Activated CD4-positive, CD25-positive, alpha-beta regulatory T cell treated with anti-CD3 and anti-CD28 coated beads, Interleukin-2, amount 50 U/mL, for 72 hours (primary cell): ENCODE measurements at places on chromosomes 7 and 10.
A peak's percentile ranks its signal among the peaks of the same experiment; 100 is the strongest.

DNA sequence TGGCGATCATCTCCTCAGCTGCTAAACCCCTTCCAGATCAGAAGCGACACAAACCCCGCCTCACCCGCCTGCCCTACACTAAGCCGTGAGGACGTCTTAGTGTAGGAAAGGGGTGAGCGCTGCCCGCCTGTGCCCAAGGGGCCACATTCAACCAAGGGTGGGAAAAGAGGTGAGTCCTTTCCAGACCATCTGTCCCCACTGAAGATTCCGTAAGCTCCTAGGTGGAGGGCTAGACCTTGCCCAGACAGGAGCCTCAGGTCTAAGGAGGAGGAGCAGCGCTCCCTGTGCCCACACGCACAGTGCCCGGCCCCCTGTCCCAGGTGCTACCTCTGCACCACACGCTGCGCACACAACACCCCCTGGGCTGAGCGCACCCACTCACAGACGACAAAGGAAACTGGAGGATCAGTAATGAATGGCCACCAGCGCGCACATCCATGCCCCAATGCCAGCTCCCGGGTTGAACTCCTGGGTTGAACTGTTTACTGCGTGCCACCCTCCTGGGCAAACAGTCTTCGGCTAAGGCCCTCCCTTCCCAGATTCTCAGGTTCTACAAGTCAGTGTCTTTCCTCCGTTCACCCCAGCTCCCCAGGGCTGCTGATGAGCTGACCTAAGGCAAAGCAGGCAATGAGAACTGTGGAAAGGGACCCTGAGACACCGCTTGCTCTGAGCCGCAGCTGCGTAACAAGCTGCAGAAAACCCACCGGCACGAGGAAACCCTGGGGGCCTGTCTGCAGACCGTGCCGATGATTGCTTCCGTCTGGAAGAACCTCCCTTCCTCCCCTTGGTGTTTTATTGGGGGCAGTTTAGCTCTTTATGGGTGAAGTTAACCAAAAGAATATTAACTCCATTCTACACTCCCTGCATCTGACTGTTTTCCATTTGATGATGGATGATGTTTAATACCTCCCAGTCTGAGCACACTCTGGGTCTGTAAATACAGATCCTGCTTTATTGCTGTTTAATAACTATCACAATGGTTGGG lies 185.9 kb downstream of the MAD1L1 start:
- peak; percentile 18 for DNase-seq

DNA sequence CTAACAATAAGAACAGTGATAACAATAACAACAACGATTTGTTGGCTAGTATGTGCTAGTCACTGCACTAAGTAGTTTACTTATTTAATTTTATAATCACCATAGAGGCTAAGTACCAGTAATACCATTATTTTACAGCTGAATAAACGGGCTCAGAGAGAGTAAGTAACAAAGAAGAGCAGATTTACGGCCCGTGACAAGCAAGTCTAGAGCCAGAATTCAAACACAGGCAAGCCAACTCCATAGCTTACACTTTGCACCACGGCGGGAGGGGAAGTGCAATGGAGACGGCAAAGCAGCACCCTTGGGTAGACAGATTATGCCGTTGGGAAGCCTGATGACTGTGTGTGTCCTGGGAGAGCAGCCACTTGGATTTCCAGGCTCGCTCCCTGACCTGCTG lies 1.2 kb upstream of the OR6V1 start:
- DNase-seq, result no peak

DNA sequence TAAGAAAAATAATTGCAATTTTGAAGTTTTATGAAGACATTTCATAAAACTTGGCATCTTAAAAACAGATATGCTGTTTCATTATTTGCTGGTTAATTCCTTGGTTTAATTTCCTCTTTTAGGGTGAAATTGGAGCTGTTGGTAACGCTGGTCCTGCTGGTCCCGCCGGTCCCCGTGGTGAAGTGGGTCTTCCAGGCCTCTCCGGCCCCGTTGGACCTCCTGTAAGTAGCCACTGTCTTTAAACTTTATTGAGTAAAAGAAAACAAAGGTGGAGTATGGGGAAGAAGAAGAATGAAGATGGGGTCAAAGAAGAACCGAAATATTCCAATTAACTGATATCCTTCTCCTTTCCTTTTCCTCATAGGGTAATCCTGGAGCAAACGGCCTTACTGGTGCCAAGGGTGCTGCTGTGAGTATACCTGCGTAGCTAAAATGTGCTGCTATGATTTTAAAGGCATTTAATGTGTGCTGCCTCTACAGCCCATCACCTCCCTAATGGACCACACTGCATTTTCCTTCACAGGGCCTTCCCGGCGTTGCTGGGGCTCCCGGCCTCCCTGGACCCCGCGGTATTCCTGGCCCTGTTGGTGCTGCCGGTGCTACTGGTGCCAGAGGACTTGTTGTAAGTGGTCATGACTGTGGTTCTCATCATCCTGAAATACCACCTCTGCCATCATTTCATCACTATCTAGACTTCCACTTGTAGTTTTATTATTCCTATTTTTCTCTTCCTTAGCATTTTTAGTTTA lies 14.7 kb downstream of the COL1A2 start:
- DNase-seq, result no peak

- no peak for DNase-seq
These were observed 103.3 kb upstream of the IGFBP3 start for GRCh38 chr7:46024263-46024916.

DNA sequence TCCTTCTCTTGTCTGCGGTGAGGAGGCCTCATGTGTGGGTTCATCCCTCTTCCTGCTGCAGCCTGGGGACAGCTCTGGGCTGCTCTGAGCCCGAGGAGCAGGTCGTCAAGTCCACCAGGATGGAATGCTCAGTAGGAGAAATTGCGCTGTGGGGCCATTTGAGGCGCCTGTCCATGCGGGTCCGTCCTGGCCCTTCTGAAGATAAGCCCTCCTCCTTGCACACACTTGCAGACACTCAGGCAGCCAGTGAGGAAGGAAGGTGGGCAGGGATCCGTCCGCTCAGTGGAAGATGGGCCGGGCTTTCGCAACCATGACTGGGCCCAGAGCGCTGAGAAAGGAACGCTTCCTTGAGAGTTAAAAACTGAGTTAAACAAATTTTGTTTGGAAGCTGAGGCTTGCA lies 356.8 kb downstream of the GLRX3 start:
- DNase-seq, result no peak

DNA sequence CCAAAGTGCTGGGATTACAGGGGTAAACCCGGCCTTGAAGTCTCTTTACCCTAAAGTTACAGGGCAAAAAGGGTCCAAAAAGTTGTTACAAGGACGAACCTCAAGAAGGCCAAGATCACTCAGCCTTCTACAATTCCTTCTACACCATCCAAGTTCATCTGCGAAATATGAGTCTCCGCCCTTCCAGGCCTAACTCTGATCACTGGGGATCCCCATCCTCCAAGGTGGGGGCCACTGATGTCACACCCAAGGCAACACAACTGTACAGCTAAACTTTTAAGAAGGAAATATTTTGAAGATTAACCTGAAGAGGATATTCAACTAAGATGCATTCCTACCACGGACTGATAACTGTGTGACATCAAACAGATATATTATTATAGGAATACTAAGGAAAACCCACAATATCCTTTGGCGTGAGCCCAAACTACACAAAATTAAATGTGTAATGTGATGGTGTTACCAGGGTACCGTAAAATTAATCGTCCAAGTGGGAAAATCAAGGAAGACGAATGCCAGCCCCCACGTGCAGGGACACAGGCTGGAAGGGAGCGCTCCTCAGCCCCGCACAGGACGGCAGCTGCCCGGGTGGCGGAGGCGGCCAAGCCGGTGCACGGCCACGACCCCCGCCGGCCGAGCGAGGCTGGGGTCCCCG lies 1.0 kb downstream of the PAXIP1 start:
- DNase-seq, result no peak

DNA sequence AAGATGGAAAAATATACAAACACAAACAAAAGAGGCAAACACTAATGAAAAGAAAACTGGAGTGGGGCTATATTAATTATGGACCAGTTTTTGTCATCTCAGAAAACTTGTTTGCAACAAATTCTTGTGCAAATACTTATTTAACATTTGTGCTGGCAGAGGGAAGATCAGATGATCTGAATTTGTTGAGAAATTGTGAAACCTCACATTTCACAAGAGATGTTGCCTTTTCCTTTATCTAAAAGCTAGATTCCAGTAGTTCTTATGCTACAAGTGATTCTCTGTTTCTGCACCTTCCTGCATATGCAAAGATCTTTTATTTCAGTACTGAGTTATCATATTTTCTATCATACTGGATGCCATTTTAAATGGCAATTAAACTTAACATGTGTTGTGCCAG lies 320.7 kb downstream of the SUGCT start:
- no peak for DNase-seq

DNA sequence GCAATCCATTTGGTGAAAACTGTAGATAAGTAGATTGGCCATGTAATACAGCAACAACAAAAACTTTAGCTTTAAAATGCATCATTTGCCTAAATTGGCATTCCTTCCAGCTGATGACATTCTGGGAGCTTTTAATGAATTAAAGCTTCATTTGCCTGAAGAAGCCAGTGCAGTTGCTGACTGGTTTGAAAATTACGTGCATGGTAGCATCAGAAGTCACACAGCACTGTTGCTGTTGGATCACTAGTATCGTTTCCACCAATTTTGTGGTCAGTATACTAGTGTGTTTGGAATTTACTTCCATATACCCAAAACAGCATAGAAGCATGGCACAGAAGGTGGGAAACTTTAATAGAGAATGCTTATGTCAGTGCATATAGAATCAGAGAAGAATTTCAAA lies 194.9 kb downstream of the ETV1 start:
- no peak for DNase-seq

DNA sequence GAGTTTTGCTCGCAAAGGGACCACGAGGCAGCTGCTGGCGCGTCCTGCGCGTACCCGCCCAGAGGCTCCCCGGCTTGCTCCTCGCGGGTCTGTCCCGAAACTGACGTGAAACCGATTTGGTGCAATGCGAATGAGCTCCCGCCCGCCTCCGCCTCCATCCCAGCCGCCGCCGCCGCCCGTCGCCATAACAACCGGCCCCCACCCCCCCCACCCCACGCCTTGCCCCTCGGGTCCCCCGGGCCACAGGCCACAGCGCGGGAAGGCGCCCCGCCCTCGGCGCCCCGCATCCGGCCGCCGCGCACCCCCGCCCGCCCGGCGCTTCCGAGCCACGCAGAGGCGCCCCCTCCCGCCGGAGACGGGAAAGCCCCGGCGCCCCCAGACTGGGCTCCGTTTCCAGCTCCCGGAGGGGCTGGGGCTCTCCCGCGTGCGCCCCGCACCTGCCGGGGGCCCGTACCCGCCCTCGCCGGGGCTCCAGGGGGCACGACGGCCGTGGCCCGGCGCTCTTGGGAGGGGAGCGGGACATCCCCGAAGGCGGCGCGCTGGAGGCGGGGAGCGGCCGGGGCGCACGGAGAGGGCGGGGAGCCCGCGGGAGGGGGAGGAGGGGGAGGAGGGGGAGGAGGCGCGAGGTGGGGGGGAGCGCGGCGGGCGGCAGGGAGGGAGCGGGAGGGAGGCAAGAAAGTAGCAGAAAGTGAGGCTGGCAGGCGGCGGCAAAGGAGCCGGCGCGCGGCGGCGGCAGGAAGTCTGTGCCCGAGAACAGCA lies at the start of gene CAMK1D:
CAMK1D (plus strand) TSS at position 678 of the 759 bp plus-strand sequence.
- peak; percentile 78 for DNase-seq

DNA sequence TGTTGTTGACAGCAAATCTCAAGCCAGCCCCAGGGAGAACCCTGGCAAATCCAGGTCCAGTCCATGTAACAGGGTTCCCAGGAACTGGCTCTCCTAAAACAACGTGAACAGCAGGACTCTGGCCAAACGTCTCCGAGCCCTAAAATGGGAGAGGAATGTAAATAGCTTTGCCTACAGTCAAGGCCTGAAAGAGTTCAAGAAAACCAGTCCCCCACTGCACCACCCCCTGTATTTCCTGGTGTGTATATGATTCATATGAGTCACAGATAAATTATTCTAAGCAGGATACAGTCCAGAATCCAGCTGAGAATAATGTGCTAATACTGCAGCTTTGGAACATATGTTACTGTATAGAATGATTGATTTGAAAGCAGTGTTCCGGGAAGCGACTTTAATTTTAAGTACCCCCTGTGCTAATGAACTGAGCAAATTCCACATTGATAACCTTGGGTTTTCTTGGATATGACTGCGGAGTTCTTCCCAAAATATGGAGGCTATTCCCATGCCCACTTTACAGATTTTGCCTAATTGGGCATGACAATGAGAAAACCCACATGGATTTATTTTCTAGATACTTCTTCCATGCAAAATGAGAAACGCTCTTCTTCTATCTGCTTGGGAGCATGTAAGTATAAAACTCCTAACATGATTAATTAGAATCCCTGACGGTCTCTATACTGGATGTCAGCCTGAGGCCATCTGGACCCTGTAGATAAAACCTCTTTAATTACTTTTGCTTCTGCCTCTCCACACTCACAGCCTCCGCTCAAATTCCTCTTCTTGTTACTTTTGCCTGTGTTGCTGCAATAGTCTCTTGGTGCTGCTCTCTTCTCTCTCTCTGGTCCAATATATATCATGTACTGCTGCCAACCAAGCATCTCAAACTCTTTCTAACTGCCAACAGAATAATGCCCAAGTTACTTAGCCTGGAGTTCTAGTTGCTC lies 50.2 kb downstream of the LAMB4 start:
- DNase-seq, result no peak

- no peak for DNase-seq
These were observed 251.5 kb downstream of the BICC1 start for GRCh38 chr10:58764087-58764747.

DNA sequence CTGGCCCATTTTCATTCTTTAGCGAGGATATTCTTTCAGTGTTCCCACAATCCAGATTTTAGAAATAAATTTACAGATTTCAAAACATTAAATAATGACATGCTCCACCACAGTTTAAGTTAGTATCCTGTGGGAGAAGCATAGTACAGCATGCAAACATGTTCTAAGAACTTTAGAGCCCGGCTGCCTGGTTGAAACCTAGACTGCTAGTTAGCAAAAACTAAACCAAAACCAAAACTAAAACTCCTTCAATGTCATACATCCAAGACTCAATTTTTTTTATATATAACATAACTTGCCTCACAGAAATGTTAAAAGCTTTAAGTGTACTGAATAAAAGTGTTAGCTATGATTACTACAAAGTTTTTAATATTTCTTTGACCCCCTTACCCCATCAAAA lies 17.0 kb downstream of the TRA2A start:
- no peak for DNase-seq

DNA sequence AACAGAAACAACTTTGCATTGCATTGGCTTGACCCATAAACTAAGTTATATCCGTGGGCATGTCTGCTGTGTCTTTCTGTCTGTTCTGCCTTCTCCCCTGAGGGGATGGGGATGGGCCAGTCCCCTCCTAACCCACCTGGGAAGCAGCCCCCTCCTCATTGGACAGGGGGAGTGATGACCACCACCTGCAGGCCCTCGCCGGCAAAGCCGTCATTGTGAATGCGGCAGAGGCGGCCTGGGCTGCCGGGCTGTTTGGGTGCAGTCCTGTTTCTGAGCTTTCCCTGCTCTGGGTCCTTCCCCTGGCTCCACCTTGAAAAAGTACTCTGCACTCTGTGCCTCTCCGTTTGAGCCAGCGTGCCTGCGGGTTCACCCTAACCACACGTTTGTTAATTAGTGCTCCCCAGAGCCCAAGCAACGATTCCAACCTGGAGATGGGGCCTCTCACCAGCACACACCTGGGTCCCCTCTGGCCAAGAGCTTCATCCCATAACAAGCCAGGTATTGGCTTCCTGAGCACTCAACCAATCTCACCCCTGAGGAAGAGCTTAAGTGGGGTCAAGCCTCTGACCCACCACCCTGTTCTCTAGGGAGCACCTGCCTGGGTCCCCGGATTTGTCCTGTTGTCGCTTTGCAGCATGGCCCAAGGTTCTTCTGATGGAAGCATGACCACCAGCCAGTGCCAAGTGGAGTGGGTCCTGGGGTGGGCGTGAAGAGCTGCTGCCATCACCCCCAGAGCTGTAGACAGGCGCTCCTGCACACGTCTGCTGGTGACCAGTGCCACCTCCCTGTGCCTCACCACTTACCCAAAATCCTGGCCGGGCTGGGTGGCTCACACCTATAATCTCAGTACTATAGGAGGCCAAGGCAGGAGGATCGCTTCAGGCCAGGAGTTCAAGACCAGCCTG lies 39.4 kb upstream of the ZMIZ2 start:
- no peak for DNase-seq
